ENCODE measurements at places on chromosomes 13 and 19.

- DNase-seq: no peak
- H3K4me1 ChIP-seq: no peaks in the 10 kb centered on the region
- no peaks in the 10 kb centered on the region for H3K27me3 ChIP-seq
- H3K4me3 ChIP-seq: no peak overlapping the region
- H3K36me3 ChIP-seq: peaks cover 11% of the 10 kb centered on the region
These were observed 135.6 kb downstream of the RNF17 start for GRCh38 chr13:24899601-24900000.

- peak overlapping the region; percentile 1 for H3K27ac ChIP-seq
- peaks cover 14% of the 10 kb centered on the region for H3K27me3 ChIP-seq
- H3K36me3 ChIP-seq: no peaks in the 10 kb centered on the region
- peaks cover 12% of the 10 kb centered on the region for H3K4me1 ChIP-seq
These were observed 17.8 kb upstream of the GRAMD1A start for GRCh38 chr19:34982275-34982674.

- peaks cover 78% of the 10 kb centered on the region for H3K27me3 ChIP-seq
- DNase-seq: peak; percentile 49
- no peak overlapping the region for H3K27ac ChIP-seq
- peak overlapping the region; percentile 63 for H3K4me3 ChIP-seq
- no peaks in the 10 kb centered on the region for H3K36me3 ChIP-seq
- peaks cover 2% of the 10 kb centered on the region for H3K4me1 ChIP-seq
These were observed 27.9 kb upstream of the ONECUT3 start for GRCh38 chr19:1725100-1726064.

DNA sequence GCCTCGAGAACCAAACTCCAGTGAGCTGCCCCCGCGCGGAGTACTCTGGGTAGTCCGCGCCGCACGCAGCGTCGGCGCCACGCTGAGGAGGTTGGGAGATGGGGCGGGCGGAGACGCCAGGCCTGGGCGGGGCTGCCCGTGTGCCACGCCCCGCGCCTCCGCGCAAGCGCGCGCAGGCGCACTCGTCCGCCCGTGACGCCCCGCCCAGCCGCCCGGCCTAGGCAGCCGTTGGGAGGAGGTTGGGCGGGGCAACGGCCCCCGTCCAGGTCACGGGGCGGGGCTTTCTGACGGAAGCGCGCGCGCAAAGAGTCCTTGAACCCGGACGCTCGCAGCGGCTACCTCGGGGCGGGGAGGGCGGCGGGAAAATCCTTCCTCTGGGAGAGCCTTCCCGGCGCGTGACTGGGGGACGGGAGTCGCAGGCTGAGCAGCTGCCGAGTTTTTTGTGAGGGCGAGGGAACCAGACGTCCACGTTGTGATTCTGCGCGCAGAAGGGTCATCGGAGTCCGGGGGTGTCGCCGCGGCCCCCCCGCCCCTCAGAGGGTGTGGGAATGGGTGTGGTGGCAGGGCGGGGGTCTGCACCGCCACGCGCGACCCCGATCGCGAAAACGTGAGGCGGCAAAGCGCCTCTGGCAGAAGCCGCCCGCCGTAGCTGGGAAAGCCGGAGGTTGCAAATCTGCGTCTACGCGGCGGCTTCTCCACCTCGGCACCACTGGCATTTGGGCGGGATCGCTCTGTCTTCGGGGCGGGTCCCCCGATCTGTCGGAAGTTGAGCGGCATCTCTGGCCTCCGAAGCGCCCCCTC is at the start of gene MED26:
TSS of gene MED26 (minus strand) at position 22 of the 801 bp plus-strand sequence. CDS start 261 bp downstream, outside the sequence.
- no peaks in the 10 kb centered on the region for H3K27me3 ChIP-seq
- peaks cover 26% of the 10 kb centered on the region for H3K4me1 ChIP-seq
- peaks cover 9% of the 10 kb centered on the region for H3K36me3 ChIP-seq
- H3K27ac ChIP-seq: peak within 1 kb of the TSS; percentile 97

- no peaks in the 10 kb centered on the region for H3K4me1 ChIP-seq
- H3K36me3 ChIP-seq: no peaks in the 10 kb centered on the region
- no peak for DNase-seq
- H3K27ac ChIP-seq: no peak overlapping the region
- H3K4me3 ChIP-seq: no peak overlapping the region
- no peaks in the 10 kb centered on the region for H3K27me3 ChIP-seq
These were observed 2.4 kb upstream of the OR7A5 start for GRCh38 chr19:14837391-14837790.

DNA sequence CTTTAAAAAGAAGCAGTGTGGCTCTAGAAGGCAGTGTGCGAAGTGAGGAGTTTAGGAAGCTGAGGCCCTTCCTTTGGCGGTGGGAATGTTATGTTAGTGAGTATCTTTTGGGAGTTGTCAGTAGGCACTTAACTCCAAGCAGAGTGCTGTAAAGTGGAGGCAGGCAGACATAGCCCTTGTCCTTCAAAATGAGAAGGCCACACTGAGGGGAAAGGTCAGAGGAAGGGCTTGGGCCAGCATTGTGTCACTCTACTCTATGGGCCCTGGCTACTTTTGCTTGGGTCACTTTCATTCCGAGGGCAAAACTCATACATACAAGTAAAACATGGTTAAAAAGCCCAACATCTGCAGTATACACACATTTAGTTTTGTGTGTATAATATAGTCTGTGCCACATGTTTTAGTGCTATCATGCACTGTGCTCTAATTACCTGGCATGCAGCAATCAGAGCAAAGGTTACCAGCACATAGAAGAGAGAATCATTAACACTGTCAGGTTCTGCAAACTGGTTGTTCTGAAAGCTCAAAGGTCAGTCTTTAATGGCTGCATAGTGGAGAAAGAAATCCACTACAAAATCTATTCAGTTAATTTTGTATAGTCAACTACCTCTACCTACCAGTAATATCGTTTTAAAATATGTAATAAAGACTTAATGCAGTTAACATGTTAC is 64.4 kb downstream of the WASF3 start:
- H3K4me3 ChIP-seq: no peak overlapping the region
- no peak for DNase-seq
- peaks cover 51% of the 10 kb centered on the region for H3K36me3 ChIP-seq
- H3K27me3 ChIP-seq: no peaks in the 10 kb centered on the region

- H3K4me3 ChIP-seq: no peak overlapping the region
- no peaks in the 10 kb centered on the region for H3K4me1 ChIP-seq
- H3K27ac ChIP-seq: no peak overlapping the region
- DNase-seq: no peak
These were observed 29.4 kb upstream of the ZNF492 start for GRCh38 chr19:22604571-22605274.

GRCh38 chr19:52742516-52742915 is 7.7 kb upstream of the ZNF611 start:
- no peaks in the 10 kb centered on the region for H3K36me3 ChIP-seq
- peaks cover 63% of the 10 kb centered on the region for H3K4me1 ChIP-seq
- peak overlapping the region; percentile 97 for H3K27ac ChIP-seq
- peak overlapping the region; percentile 24 for H3K4me3 ChIP-seq

DNA sequence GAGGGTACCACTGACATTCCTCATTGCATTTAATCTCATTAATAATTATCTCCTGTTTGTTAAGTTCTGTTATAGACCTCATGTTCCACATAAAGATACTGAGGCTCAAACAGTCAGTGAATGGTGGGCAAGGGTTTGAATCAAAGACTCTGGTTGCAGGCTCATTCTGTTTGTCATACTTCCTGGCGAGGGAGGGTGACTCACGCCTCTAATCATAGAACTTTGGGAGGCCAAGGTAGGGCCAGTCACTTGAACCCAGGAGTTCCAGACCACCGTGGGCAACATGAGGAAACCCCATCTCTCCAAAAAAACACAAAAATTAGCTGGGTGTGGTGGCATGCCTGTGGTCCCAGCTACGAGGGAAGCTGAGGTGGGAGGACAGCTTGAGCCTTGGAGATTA is 220.7 kb upstream of the MIR17HG start:
- H3K27ac ChIP-seq: no peak overlapping the region
- H3K4me3 ChIP-seq: no peak overlapping the region
- H3K36me3 ChIP-seq: no peaks in the 10 kb centered on the region
- DNase-seq: no peak
- H3K27me3 ChIP-seq: no peaks in the 10 kb centered on the region
- H3K4me1 ChIP-seq: peaks cover 6% of the 10 kb centered on the region

- H3K4me3 ChIP-seq: no peak overlapping the region
- H3K27ac ChIP-seq: peak overlapping the region; percentile 76
- peaks cover 23% of the 10 kb centered on the region for H3K4me1 ChIP-seq
These were observed 173.6 kb downstream of the NUFIP1 start for GRCh38 chr13:44815623-44816022.

DNA sequence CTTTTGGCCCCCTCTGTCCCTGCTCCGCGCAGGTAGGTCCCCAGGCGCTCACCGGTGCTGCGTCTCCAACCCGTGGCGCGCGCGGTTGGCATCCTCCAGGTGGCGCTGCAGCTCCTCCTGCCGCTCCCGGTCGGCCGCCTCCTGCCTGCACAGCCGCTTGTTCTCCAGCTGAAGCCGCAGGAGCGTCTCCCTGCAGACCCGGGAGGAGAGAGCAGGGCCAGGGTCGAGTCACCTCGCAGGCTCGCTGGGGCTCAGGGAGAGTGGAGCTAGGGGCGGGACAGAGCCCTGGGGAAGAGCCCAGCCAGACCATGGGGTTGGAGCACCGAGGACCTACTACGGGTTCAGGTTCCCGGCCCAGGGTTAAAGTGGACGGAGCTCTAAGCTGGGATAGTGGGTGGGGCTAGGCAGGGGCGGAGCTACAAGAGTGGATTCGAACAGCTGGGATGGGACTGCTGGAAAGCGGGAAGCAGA is 9.3 kb downstream of the HOOK2 start:
- peaks cover 29% of the 10 kb centered on the region for H3K36me3 ChIP-seq
- H3K4me3 ChIP-seq: peak overlapping the region; percentile 63
- H3K27ac ChIP-seq: no peak overlapping the region
- H3K27me3 ChIP-seq: no peaks in the 10 kb centered on the region
- DNase-seq: peak; percentile 81

DNA sequence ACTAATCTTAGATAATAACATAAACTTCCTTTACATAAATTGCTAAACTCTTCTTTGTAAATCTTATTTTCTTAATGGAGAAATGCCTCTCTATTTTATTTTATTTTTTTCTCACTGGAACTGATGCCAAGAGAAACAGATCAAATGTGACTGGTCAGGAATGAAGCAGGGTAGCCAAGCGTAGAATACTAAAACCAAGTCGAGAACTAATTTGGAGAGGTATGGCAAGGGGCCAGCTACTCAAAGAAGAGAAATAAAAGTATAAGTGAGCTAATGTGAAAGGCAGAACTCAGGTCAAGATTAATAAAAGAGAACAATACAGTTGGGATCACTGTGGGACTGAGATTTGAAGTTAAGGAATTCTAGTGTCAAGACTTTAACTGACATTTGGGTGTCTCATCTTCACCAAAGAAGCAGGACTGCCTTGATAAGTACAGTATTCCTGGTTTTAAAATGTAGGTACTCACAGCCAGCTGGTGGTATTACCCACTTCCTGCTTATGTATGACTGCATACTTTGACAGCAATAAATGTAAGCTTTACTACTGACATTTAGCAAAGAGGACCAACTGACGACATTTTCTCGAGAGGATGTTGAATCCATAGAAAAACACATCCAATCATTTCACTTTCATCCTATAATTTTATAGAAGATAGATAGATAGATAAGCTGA is 1192.2 kb downstream of the EFNB2 start:
- peaks cover 1% of the 10 kb centered on the region for H3K36me3 ChIP-seq
- peaks cover 47% of the 10 kb centered on the region for H3K4me1 ChIP-seq
- H3K27ac ChIP-seq: peak overlapping the region; percentile 82
- no peak for DNase-seq
- no peaks in the 10 kb centered on the region for H3K27me3 ChIP-seq
- no peak overlapping the region for H3K4me3 ChIP-seq

GRCh38 chr13:29301027-29301426 is 294.5 kb downstream of the SLC7A1 start:
- DNase-seq: no peak
- no peak overlapping the region for H3K4me3 ChIP-seq
- H3K4me1 ChIP-seq: no peaks in the 10 kb centered on the region
- H3K27me3 ChIP-seq: peaks cover 13% of the 10 kb centered on the region
- no peak overlapping the region for H3K27ac ChIP-seq

- H3K27me3 ChIP-seq: no peaks in the 10 kb centered on the region
- no peaks in the 10 kb centered on the region for H3K36me3 ChIP-seq
- no peaks in the 10 kb centered on the region for H3K4me1 ChIP-seq
- no peak overlapping the region for H3K4me3 ChIP-seq
- no peak overlapping the region for H3K27ac ChIP-seq
These were observed 308.3 kb downstream of the TBC1D4 start for GRCh38 chr13:75173457-75174356.
